Stimulated activated CD8-positive, alpha-beta memory T cell treated with anti-CD3 and anti-CD28 coated beads, Interleukin-15, amount 100 ng/mL, for 4 hours (primary cell): ENCODE measurements at places on chromosomes 3 and 15.

DNA sequence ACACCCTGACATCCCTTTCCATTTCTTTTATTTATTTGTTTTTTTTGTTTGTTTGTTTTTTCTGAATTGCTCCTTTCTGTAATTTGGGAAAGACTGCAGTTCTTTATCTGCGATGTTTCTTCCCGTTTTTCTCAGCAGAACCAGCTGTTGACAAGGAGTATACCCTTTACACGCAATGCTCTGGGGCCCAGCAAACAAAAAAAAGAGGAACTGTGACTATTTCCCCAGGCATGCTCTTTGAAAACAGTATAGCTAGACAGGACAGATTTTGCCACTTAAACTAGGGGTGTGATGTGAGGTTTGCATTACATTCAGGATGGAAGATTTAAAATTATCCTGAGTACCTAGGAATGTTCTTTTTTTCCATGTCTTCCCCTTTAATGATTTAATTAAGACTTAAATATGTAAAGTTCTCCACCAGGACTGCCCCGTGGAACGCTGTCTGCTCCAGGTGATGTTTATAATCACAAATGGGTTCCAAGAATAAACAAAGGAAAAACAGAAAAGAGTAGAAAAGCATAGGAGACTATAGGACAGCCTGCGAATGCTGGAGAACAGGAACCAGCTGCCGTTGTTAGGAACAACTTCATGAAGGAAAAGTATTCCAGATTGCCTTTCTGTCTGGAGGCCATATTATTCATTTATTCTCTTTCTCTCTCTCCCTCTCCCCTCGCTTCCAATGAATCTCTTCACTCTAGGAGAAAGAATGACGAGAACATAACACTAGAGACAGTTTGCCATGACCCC, 43.3 kb downstream of the TGFBR2 start:
- no peak for DNase-seq

DNA sequence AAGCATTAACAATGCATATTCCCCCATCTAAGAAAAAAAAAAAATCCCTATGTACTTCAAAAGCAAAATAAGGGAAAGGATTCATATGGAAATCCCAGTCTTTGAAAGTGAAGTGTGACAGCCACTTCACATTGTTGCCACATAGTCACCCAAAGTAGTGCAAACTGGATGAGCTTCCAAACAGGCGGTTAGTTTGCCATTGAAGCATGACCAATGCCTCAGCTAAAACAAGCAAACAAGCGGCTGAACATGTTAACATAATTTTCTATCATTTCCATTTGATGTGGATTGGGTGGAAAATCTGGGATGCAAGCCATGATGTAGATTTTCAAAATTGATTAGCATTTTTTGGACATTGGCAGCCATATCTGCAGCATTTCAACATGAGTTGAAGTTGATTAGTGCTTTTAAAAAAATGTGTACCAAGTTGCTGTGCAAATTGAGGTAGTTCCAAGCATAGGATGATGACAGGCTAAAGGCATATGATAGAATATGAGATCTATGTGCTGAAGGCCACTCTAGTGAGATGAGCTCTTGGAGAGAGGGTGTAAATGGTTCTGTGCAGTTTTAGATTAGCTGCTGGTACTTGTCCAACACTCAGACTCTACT, 405.2 kb downstream of the NR2F2 start:
- no peak for DNase-seq

GRCh38 chr3:34547297-34547920, 749.0 kb downstream of the PDCD6IP start:
- DNase-seq: no peak

- DNase-seq: no peak
Observed at GRCh38 chr3:119779731-119780383, 2.0 kb upstream of the NR1I2 start.
